T follicular helper cell (primary cell): ENCODE measurements at places on chromosomes 1 and 21.

- no peak for DNase-seq
These were observed 284.1 kb upstream of the BEND5 start for GRCh38 chr1:49060766-49061165.

GRCh38 chr1:24349891-24350290 lies 30.7 kb downstream of the GRHL3 start:
- no peak for DNase-seq

DNA sequence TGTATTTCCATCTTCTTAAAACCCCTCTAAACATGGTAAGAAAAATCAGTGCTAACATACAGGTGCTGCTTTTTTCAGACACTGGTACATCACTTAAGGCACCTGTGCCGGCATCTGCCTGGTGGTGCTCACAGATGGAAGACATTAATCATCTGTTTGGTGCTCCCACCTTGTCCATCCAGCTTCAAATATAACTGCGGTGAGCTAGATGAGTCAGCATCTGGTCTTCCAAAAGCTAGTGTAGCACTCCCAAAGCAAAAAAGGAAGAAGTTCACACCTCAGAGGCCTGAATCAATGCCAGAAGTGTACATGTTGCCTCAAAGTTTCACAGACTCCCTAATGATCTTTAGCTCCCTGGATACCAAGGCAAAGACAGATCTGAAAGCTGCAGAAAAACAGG lies 44.4 kb downstream of the TM2D1 start:
- DNase-seq: no peak

GRCh38 chr21:20459838-20460237 lies 538.4 kb upstream of the NCAM2 start:
- DNase-seq: no peak

GRCh38 chr1:95370691-95371562 lies 136.9 kb downstream of the RWDD3 start:
- DNase-seq: no peak

DNA sequence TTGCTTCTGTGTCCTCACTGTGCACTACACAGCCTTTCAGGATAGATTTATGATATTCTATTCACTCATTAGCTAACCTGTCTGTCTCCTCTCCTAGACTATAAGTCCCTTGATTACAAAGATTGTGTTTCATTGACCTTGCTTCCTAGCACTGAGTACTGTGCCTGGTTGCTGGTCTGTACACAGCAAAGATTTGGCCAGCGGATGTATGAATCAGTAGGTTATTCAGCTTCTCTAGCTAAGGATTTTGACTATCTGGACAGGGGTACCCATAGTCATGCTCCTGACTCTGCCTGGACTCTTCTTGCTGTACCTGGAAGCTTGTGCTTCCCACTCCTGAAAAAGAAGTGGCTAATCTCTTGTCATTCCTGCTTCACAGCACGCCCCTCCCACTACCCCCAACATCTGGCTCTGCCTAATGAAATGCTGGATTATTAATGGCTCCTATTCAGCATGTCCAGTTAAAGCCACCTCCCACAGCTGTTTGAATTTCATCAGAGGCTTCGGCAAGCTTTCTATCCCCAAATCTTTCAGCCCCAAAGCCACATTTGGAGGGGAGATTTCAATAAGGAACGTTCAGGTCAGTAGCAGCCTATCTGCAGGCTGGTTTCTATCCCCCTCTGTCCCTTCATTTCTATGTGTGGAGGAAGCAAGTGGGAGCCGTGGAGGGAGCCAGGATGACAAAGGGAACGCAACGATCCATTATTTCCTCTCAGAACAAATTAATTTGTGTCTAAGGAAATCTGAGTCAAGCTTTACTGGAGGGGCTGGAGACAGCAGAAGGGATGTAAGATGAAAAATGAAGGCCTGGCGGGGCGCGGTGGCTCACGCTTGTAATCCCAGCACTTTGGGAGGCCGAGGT lies 64.8 kb upstream of the PPM1J start:
- DNase-seq: no peak

GRCh38 chr1:107804134-107804533 lies 160.8 kb downstream of the VAV3 start:
- no peak for DNase-seq
